ENCODE measurements at places on chromosomes 2 and 18.

GRCh38 chr2:64080179-64080578, 61.0 kb upstream of the VPS54 start:
- no peak for DNase-seq

DNA sequence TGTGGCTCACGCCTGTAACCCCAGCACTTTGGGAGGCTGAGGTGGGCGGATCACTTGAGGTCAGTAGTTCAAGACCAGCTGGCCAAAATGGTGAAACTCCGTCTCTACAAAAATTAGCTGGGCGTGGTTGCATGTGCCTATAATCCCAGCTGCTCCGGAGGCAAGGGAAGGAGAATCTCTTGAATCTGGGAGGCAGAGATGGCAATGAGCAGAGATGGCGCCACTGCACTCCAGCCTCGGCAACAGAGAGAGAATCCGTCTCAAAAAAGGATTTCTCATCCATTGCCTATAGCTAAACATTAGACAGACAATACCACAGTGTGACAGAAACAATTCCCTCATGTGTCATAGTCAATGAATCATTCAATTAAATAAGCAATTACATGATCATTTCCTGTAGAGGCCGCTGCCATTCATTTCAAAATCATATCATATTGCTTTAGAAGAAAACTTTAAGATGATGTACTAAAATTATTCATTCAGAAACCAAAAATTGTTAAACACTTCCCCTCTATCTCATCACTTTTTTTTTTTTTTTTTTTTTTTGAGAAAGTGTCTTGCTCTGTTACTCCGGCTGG, 69.5 kb upstream of the TGIF1 start:
- DNase-seq = peak; percentile 25

DNA sequence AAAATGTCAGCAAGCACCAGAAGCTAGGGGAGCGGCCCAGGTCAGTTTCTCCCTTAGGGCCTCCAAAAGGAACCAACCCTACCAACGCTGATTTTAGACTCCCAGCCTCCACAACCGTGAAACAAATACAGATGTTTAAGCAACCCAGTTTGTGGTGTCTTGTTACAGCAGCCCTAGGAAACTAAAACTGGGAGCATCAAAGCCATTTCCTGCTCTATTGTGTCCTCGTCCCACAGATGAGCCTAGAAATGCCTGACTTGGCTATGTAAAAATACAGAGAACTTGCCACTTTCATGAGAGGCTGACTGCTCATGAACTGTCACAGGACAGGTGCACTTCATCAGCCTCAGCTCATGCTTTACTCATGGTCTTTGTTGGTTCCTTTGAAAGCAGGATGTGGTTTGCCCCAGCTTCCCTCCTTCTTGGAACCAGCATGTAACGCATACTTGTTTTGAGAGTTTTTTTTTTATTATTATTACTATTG, 97.6 kb upstream of the SLC39A10 start:
- peak; percentile 98 for DNase-seq

- no peak for DNase-seq
These were observed 34.0 kb downstream of the HAT1 start for GRCh38 chr2:171956135-171956825.

DNA sequence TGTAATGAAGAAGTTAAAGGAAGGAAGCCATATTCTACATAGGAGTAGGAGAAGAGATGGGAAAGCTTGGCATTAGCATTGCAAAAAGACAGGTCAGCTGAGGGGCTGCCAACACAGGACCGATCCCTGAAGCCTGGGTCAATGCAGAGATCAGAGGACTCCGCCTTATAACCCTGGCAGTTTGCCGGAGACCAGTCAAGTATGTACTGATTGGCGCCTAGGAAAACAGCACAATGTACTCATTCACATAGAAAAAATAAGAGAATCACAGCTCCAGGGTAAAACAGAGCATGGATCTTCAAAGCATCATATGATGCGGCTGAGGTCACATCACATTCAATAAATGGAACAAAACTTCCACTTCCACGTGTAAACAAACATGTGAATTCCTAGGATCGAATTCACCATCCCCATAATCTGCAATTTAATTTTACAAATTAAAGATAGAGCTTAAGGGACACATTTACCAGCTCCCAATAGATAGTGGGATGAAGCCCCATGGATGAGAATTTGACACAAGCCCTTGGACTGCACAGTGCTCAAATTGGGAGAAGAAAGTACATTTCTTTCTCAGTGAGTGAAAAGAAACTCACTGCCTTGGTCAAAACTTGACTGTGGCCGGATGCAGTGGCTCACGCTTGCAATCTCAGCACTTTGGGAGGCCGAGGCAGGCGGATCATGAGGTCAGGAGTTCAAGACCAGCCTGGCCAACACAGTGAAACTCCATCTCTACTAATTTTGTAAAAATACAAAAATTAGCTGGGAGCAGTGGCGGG, 135.0 kb upstream of the KLHL14 start:
- no peak for DNase-seq

DNA sequence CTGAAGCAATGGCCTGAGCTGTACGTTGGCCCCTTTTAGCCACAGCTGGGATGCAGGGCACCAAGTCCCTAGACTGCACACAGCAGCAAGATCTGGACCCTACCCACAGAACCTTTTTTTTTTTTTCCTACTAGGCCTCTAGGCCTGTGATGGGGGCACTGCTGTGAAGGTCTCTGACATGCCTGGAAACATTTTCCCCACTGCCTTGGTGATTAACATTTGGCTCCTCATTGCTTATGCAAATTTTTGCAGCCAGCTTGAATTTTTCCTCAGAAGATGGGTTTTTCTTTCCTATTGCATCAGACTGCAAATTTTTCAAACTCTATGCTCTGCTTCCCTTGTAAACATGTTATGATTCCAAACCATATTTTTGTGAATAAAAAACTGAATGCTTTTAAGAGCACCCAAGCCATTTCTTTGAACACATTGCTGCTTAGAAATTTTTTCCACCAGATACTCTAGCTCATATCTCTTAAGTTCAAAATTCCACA, 33.5 kb downstream of the PDE1A start:
- DNase-seq = no peak

- no peak for DNase-seq
These were observed 11.9 kb upstream of the TET3 start for GRCh38 chr2:73972846-73973245.

DNA sequence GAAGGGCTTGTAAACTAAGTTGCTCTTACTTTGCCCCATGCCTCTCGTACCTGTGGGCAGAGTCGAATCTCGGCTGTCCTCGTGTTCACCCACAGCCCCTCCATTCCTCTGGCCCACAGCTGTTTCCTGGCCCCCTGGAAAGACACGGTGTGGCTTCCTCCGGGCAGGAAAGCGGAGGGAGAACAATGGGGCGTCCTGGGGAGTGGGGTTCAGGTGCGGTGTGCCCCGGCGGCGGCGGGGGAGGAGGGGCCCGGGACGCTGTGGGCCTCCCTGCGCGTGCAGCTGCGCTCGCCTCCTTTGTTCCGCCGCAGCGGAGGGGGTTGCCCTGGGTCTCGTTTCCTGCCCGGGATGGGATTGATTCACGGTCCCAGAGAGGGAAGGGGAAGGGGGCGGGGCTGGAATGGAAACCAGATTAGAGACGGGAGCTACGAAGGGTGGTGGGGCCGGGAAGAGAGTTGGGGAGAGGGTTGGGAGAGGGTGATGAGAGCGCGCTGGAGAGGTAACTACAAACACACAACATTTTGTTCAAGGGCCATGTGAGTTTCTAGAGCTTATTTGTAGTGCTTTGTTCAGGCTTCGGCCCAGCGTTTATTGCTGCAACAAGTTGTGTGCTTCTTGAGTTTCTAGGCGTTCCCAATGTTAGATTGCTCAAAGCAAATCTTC, 796 bp downstream of the MYO1B start:
- peak; percentile 64 for DNase-seq

DNA sequence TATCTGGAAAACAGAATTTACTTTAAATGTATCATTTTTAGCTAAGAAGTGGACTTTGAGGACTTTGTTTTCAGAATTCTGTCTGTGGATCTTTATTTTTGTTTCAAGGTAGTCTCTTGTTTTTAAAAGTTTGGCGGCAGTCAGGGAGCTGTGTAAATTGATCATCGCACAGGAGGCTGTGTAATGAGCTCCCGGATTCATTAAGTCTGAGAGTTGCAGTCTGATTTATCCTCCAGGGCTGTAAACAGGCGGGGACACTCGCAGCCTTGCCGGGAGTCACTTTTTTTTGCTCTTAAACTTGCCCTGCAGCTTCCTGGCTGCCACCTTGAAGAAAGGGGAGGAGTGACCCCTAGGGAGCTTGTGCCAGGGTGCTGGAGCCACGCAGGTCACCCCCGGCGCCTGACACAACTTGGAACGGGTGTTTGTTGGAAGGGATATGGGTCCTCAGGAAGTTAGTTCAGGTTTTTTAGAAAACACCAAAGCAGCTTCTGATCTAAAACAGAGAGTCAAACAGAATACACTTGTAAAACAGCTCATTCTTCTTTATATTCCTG, 76.2 kb downstream of the DCDC2C start:
- no peak for DNase-seq

GRCh38 chr18:59960272-59960671, 60.5 kb downstream of the PMAIP1 start:
- no peak for DNase-seq

DNA sequence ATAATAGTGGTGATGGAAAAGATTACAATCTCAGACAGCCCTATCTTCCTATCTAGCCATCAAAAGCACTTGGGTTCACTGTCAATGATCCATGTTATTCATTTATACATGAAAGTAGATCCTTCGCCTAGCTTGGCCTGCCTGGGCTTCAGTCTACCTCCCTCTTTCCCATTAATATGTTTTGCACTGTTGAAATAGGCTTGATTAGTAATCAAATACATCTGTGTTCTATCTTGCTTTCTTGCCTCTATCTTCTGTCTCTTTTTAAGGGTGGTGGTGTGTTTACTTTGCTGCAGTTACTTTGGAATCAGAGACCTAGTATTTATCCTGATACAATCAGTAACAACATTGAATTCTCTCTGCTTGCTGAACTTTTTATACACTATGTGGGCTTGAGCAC, 521.2 kb downstream of the TNS1 start:
- DNase-seq = no peak

DNA sequence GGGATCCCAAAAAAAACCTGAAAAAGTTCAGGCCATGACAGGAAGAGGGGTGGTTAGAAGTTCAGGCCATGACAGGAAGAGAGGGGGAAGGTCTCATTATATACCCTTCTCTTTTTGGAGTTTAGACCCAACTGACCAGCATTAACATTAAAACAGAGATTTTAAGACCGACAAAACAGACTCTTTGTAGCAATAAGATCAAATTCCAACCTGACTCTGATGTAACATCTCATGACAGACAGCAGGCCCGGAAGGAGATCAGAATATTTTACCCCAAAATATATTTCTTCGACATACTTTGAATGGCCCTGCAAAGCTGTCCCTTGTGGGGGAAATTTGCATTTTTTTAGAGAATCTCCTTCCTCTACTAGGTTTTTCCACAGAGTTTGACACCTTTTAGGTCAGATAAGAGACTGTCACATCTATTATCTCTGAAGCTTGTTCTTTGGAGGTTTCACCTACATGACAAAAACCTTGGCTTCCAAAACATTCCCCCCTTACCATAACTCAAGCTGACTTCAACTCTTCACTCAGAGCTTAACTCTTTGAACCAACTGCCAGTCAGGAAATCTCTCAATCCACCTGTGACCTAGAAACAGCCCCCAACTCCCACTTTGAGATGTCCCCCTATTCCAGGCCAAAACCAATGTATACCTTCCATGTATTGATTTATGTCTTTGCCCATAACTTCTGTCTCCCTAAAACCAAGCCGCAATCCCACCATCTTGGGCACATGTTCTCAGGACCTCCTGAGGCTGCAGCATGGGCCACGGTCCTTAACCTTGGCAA, 51.0 kb upstream of the B3GNT2 start:
- DNase-seq = no peak

GRCh38 chr18:30328839-30329238, 713.7 kb downstream of the DSC3 start:
- DNase-seq = no peak

DNA sequence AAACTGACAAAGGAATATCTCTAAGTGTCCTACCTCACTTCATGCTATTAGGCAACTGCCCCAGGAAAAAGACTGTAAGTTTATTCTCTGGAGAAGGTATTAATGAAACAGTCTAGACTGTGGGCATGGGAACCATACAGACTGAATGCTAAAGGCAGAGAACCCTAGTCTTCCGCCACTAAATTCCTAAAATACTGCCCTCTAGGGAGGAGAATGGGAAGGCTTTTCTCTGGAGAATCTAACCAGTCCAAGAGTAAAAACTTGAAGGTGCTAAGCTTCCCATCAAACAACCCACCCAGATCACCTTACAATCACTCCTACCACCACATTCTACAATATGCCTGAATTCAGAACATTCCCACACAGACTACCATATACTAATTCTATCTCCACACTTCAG, 3.4 kb downstream of the SRBD1 start:
- DNase-seq = peak; percentile 42

DNA sequence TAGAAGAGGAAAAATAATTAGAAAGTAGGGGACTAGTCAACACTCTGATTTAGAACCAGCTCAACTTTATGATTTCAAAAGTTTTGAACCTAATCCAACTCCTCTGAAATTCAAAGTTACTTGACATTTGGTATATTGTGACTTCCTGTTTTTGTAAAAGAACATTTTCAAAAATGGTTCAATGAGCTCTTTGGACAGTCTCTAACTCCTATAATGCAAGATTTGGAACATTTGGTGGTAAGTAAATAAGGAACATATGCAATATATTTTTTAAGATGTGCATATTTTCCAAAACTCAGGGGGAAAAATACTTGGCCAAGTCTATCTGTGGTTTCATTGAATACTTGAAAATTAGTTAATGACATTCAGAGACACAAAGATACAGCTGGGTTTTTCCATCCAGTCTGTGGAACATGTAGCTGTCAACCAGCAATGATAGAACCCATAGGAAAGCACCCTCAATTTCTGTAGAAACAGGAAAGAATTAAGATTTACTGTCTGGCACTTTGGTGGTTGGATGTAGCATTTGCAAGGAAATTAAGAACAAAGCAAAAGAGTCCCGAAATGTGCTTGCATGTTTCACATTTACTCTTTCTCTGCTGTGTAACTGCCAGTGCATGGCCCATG, 17.0 kb upstream of the ANKRD44 start:
- no peak for DNase-seq

DNA sequence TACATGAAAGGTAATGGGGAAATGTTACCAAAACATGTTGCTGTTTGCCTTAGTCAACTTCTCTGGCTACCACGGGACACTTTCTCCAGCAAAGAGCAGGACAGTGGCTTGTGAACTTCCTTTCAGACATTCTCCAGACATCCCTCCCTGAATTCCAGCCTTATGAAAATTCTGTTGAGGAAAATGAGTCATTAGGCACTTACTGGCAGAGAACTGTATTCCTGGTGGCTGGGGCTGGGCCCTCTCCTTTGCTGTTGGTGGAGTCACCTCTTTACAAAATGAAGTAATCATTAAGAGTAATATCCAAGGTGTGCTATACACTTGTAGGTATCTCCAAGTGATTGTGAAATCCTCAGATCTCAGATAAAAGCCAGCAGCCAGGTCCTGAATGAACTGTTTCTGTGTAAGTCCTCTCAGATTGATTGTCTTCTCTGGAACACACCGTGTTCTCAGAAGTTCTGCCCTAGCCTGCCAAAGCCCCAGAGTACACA, 1.3 kb upstream of the FAP start:
- DNase-seq = peak; percentile 93

- no peak for DNase-seq
These were observed 125.5 kb downstream of the MC4R start for GRCh38 chr18:60247103-60247502.

All from fibroblast of pulmonary artery (primary cell).